ENCODE measurements at places on chromosomes 11 and 22. TPM values are rescaled to one million over a fixed set of nuclear protein-coding genes. Genes with fewer than 3 reads are reported as not detected.

Gene ZFP91
- 63.1 TPM for polyA plus RNA-seq

DNA sequence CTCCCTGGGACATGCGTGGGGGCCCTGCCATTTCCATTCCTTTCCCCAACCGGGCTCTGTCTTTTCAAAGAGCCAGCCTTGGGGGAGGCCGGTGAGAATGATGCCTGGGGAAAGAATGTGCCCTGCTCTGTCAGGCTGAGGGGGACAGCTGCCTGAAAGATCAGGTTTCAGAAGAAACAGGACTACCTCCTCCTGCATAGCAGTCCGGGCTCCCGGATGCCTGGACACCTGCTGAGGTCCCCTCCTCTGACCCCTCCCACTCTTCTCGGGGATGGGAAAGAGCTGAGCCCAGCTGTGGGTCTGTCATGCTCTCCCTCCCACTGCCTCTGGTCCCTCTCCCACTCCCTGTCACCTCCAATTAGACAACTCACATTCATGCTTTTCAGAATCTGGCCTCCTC, 41.8 kb upstream of the CDON start:
- DNase-seq: peak; percentile 66

DNA sequence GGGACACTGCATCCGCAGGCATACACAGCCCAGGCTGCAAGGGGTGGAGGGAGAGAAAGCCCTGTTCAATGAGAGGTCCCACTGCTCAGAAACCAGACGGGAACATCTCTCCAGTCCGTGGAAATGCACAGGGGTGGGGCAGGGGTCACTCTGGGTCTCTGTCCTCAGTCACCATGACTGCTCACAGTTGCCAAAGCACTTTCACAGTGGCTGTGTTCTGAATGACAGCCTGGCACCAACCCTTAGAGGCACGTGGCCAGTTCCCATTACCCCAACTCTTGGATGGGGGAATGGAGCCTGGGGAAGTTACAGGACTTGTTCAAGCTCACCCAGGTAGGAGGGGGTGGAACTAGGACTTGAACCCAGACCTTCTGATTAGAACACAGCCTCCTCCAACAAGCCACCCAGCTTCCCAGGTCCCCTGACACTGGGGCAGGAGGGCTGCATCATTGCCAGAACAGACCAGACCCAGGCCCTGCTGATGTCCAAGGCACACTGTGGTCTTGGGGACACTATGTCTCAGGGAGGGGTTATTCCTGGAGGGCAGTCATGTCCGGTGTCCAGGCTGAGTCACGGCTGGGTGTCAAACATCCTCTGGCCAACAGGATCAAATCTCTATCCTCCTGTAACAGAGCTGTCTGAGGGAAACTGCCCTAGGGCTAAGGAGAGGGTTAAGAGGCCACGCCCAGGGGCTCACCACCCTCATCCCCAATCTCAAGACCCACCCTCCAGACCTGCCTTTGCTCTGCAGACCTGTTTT, 8.2 kb downstream of the ZNF70 start:
- DNase-seq: no peak

Gene APOA1
- polyA plus RNA-seq: 76.0 TPM

- no peak for DNase-seq
Observed at GRCh38 chr22:19680911-19681862, 33.1 kb upstream of the SEPTIN5 start.

DNA sequence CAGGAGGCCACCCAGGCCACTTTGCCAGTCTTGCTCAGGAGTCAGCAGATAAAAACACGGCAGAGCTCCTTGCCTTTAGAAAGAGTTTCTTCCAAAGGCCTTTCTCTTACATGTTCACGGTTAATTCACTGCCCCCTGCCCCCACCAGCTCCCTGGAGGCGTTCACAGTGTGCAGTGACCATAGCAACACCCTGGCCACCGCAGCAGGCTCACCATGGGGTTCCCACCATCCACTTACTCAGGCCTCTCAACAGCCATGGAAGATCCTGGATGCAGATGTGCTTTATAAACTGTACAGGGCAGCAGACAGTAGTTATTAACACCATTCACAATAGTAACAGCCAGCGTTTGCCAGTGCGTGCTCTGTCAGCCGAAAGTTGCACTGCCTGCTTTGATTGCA, 10.6 kb upstream of the MYO7A start:
- DNase-seq: no peak

DNA sequence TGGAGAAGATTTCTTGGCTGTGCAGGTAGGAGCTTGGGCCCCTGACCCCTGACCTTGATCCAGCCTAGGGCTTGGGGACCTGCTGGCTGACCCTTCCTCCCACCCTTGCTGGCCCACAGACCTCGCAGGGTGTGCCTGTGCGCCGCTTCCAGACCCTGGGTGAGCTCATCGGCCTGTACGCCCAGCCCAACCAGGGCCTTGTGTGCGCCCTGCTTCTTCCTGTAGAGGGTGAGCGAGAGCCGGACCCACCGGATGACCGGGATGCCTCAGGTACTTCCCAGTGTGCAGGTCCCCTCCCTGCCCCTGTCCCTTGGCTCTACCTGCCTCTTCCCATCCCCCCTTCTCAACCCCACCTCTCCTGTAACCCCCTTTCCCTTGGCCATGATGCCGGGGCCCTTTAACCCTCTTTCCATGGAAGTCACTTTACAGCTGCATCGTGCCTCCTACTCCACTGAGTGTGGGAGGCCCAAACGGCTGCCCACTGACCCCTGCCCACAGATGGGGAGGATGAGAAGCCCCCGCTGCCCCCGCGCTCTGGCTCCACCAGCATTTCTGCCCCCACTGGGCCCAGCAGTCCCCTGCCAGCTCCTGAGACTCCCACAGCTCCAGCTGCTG, 3.8 kb downstream of the INPPL1 start:
- no peak for DNase-seq

- no peak for DNase-seq
Observed at GRCh38 chr11:3087821-3088800, 30.9 kb upstream of the CARS1 start.

- DNase-seq: no peak
Observed at GRCh38 chr11:74022546-74022945, 13.7 kb upstream of the UCP3 start.

- DNase-seq: no peak
Observed at GRCh38 chr22:50184902-50185374, 775 bp upstream of the TRABD start.

GRCh38 chr11:102384419-102385079, 37.5 kb downstream of the BIRC2 start:
- DNase-seq: no peak

- DNase-seq: no peak
Observed at GRCh38 chr22:35043252-35043933, 22.6 kb upstream of the ISX start.

Gene ALX4
- polyA plus RNA-seq: 0.13 TPM

Gene DDX10
- polyA plus RNA-seq: 60.6 TPM

DNA sequence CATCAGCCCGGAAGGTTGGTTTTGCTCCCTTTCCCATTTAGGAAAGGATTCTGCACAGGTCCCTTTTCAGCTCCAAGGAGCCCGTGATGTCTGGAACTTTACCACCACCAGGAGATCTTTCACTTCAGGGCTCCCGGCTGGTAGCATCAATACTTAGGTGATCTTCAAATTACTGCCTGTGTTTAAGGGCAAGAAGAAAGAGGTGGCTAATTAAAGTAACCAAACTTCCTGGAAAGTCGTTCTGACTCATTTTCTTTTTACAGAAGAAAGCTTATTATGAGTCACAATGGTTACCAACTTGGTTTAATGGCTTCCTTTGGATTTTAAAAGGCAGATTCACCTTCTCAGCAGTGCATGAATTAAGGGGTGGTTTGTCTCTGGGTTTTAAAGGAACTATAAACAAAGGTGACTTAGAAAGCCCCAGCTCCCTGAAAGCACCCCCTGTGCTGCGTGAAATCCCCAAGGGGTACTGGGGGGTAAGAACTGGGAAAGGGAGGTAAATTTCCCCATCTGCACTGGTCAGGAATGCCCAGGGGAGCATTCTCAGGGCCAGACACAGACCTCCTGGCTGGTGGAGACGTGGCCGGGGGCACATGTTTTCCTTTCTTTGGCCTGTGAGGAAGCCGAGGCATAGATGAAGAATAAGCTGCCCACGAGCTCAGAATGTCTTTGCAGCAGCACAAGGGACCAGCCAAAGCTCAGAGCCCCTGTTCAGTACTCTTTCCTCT, 8.8 kb downstream of the POU2F3 start:
- DNase-seq: no peak

- peak; percentile 20 for DNase-seq
Observed at GRCh38 chr11:3341298-3341697, 37.6 kb downstream of the ZNF195 start.

Gene MGAT3
- 32.6 TPM for polyA plus RNA-seq

DNA sequence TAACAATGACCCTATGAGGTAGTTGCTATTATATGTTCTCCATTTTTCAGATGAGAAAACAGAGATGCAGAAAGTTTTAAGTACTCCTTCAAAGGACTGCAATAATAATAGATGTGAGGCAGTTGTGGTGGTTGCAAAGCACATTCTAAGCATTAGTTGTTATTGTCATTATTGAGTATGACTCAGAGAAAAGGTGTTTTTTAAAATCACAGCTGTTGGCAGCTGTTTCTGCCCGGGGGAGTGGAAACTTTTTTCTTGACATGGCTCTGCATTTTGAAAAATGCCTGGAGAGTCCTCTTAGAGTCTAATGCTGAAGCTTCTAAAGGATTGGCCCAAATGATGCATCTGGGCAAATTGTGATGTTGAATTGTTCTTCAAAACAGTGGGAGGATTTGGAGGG, 244.5 kb upstream of the MPPED2 start:
- no peak for DNase-seq

DNA sequence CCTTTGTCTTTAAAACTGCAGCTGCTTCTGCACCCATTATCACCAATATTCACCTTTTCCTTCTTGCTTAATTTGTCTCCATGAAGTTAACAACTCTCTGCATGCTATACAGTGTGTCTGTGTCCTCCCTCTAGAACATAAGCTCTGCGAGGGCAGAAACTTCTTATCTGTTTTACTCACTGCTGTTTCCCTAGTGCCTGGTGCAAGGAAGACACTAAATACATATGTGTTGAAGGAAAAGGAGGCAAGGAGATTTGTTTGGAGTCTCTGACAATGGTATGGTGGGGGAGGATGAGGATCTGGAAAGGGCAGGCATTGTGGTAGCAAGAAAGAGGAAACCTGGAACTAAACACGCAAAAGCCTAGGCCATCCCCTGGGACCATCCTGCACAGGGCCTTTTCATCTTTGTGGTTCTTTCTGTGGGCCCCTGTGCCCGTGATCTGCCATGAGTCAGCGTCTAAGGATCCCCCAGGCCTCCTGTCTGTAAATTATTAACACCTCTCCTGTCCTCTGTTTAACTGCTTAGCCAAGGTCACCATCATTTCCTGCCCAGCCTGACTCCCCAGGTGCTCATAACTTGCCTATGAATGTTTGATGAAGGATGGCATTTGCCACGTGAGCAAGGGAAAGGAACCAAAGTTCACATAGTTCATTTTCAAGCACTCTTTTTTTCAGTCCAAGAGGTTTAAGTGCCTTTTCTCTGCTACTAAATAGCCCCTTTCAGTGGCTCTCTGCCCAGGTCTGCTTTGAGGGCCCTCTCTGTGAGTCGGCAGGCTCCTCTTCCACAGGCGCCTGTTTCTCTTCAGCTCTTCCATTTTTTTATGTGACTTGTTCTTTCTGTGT, 131.1 kb downstream of the RASSF10 start:
- peak; percentile 72 for DNase-seq

DNA sequence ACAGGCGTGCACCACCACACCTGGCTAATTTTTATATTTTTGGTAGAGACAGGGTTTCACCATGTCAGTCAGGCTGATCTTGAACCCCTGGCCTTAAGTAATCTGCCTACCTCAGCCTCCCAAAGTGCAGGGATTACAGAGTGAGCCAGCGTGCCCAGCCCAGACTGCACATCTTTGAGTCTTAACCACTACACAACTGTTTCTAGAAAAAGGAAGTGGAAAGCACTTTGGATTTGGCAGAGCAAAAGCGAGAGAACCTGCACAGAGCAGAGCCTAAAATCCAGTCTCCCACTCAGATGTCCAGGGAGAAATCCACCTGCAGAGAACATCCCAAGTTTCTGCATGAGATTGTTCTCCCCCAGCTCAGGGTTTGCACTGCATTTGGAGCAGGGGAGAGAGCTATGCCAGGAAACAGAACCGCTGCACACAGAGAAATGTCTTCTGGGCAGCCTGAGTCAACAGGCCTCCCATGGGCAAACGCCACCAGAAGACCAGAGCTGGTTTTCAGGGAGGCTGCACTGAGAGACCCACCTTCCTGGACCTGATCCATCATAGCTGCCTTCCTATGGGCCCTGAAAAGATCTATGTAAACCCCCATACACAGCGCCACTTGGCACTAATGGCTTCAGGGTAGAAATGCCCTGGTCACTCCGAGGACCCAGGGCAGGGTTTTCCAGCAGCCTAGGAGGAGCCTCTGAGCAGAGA, 54.0 kb downstream of the RPUSD4 start:
- no peak for DNase-seq

Gene PELI3
- 7.0 TPM for polyA plus RNA-seq

Gene OR51M1
- polyA plus RNA-seq: 0.09 TPM

- DNase-seq: no peak
Observed at GRCh38 chr22:49097966-49098365, 729.7 kb downstream of the BRD1 start.

Gene SART1
- 50.1 TPM for polyA plus RNA-seq

Gene APOBEC3H
- polyA plus RNA-seq: 0.09 TPM

Gene DUSP8
- 4.0 TPM for polyA plus RNA-seq

GRCh38 chr11:118791961-118792569, 1.1 kb upstream of the DDX6 start:
- DNase-seq: peak; percentile 26

DNA sequence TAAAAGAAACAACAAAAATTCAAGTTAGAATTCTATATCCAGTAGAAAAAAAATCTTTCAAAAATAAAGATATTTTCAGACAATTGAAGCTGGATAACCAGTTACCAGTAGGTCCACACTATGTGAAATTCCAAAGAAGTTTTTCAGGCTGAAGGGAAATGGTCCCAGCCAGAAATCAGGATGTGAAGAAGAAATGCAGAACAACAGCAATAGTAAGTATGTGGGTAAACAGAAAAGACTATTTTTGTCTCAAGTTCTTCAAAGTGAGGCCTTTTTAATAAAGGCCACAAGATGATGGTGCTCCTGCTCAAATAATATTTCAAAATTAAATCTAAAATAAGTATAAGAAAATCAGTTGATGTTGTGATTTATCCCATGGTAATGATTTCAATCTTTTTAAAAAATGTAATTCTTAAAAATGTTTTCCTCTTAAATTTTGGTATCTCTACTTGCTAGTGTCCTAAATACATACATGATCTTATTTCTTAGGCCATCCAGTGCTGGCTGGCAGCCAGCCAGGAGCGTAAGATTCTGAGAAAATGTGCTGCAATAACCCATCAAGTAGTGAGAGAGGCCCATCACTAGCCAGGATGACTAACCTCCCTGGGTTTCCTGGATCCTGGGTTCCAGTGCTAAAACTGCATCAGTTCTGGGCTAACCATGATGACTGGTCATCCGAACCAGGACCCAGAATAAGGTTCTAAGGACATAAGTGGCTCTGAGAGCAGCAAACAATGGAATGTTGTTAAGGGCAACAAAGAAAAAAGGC, 15.6 kb upstream of the UCP3 start:
- DNase-seq: no peak

DNA sequence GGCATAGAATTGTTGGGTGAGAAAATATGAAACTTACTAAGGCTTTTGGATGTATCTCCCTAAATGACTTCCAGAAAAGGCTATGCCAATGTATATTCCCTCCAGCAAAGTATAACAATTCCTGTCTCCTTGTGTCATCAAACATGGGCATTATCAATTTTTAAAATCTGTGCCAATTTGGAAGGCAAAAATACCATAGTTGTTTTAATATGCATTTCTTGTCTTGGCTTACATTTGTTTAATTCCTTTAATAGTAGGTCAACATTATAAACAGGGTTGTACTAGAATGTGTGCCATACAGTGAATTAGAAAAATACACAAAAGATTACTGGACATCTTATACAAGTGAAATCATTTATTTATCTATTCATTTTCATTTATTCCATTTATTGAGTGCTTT, 41.6 kb downstream of the DCUN1D5 start:
- no peak for DNase-seq

Data from renal pelvis (tissue), 12 donors.